Stimulated activated CD4-positive, alpha-beta T cell treated with anti-CD3 and anti-CD28 coated beads, Interleukin-15, amount 100 ng/mL, for 24 hours (primary cell): ENCODE measurements at places on chromosomes 7 and 10.

DNA sequence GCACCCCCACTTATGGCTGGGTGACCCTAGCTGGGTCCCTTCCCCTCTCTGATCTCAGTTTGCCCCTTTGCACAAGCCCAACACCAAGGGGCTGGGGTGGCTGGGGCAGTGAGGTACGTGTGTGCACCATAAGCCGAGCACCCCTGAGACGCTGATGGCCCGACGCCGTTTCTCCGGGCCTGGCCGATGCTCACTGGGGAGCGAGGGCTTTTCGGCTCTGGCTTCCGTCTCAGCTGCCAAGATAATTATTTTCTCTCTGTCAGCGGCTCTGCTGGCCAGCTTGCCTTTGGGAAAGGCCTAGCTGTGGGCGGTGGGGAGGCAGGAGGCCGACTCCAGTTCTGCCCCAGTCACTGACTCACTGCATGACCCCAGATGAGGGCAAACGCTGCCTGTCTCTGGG is 91.0 kb downstream of the ZMIZ1 start:
- DNase-seq, result no peak

- DNase-seq, result no peak
Observed at GRCh38 chr7:143954135-143954534, 509 bp upstream of the OR2F1 start.

- DNase-seq, result no peak
Observed at GRCh38 chr7:130894146-130894908, 160.3 kb upstream of the KLF14 start.

DNA sequence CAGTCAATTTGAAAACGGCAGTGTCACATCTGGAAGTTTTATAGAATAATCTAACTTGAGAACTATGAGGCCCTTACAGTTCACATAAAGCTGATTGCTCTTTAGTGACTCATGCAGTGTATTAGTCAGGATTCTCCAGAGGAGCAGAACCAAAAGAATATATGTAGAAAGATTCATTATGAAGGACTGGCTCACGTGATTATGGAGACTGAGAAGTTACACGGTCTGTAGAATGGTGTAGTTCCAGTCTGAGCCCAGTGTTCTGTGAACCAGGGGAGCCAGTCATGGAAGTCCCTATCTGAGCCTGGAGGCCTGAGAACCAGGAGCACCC is 21.5 kb downstream of the RBM33 start:
- no peak for DNase-seq
